Muscle of back (tissue), 13 donors: ENCODE measurements at places on chromosomes 5 and 9. TPM values are rescaled to one million over a fixed set of nuclear protein-coding genes. Genes with fewer than 3 reads are reported as not detected.

The CNTLN gene
- polyA plus RNA-seq: 11.2 TPM

The SPATA31D4 gene
- not detected for polyA plus RNA-seq

The RMRP gene
- not detected for polyA plus RNA-seq

The GADD45G gene
- 6.6 TPM for polyA plus RNA-seq
